CD8-positive, alpha-beta T cell (primary cell): ENCODE measurements at places on chromosomes 6 and 20.

DNA sequence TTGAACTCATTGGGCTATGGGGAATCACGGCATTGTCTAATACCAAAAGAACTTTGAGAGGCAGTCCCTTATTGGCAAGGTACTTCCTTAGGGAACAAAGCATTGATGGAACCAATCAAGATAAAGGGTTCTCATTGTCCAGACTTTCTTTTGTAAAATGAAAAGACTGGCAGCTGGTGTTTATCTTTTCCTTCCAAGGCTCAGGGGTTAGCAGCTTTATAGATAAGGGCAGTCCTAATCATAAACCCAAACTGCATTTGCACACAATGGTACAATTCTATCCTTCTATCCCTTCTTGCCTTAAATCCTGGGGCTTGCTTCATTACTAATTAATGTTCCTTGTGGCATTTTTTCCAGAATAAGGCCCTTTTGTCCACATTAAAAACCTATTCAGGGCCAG, 28.6 kb downstream of the CDK19 start:
- DNase-seq = no peak

DNA sequence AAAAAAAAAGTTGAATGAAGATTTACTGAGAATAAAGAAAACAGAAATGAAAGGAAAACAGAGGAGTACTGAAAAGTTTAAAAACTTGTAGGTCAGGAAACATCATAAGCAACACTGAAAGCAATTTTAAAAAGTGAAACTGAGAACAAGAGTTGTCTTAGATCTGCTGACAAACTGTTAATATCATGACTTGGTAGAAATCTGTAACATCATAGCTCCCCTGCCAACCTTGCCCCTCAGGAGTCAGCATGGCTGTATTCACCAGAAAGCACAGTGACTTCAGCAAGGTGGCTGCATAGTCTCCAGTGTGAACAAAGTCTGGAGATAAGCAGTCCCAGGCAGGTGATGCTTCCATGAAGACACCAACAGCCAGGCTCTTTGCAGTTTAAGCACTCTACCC, 5.3 kb downstream of the NAA20 start:
- no peak for DNase-seq

- no peak for DNase-seq
These were observed 86.2 kb upstream of the ARID1B start for GRCh38 chr6:156691018-156691417.

DNA sequence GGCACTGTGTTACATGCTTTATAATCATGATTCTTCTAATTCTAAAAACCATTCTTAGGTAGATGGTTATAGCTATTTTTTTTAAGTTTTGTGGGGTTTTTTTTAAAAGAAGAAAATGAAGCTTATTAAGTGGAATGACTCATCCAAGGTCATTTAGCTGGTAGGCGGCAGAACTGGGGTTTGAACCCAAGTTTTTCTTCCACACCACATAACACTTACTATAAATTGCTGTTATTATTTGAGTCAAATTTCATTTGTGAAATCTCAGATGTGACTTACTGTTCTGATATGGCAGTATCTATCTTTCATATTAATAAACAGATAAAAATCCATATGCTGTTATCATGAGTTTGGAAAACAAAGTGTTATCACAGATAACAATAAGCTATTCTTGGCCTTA, 10.4 kb upstream of the COL10A1 start:
- DNase-seq = no peak

- no peak for DNase-seq
These were observed 87.8 kb upstream of the ARMC2 start for GRCh38 chr6:108760126-108761050.

- DNase-seq = peak; percentile 75
These were observed 54.2 kb downstream of the TBC1D7 start for GRCh38 chr6:13273931-13274706.

DNA sequence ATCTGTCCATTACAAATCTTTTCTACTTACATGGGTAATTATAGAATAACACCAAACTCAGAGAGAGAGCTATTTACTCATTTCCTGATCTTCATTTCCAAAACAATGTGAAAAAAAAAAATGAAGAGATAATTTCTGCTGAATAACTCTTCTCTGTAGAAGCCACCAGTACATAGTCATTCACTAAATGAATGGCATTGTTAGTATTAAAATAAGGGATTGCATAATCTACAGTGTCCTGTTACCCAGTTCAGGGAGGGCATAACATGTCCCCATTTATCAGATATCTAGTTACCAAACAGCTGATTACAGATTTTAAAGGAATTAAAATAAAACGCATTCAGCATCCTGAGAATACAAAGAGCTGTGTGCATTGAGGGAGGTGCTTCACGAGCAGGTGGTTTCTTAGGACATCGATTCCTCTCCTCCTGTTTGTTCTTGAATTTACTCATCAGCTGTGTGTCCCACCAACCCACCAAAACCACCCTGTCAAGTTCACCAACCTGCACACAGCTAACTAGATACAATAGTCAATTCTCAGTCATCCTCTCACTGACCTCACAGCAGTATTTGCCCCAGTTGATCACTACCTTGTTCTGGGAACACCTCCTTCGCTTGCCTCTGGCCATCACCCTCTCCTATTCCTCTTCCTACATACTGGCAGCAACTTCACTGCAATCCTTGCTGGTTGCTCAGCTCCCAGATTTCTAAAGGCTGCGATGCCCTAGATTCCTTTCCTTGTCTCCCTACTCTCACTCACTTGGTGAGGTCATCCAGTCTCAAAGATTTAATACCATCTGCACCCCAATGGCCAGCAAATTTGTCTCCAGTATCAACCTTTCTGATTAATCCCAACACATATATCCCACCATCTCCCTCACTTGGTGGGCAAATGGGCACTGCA, 18.7 kb downstream of the CNKSR3 start:
- DNase-seq = no peak

- no peak for DNase-seq
These were observed 23.6 kb upstream of the ANKRD60 start for GRCh38 chr20:58251979-58252591.

DNA sequence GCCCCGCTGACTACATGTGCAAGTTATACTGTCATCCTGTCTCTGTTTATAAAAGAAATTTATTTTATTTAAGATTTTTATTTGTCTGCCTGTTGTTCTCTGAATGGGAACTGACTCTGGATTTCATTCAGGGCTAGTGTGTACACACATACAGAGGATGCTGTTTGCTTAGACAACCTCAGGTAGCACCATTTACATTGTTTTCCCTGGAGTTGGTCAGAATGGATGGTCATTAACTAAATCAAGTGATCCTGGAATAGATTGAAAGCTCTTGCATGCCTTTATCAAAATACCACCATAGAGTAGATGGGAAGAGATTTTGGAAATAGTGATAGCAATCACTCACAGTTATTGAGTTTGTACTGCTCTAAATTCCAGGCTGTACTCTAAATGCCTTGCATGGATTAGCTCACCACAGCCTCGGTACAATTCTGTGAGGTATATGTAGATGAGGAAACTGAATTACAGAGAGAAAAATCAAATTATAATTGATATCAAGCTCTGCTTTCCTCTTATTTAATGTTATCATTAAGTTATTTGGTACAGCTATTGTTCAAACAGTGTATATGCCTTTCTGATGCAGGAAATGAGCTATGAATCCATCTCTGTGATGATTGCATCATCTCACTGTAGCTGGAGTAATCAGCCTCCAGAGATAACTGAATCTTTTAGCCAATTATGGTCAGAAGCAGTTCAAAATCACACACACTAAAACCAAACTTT, 51.9 kb downstream of the RNF217 start:
- no peak for DNase-seq

- DNase-seq = no peak
These were observed 353.0 kb upstream of the MAP3K7 start for GRCh38 chr6:90939906-90940305.

- no peak for DNase-seq
These were observed 63.8 kb downstream of the GMDS start for GRCh38 chr6:2181567-2181966.

DNA sequence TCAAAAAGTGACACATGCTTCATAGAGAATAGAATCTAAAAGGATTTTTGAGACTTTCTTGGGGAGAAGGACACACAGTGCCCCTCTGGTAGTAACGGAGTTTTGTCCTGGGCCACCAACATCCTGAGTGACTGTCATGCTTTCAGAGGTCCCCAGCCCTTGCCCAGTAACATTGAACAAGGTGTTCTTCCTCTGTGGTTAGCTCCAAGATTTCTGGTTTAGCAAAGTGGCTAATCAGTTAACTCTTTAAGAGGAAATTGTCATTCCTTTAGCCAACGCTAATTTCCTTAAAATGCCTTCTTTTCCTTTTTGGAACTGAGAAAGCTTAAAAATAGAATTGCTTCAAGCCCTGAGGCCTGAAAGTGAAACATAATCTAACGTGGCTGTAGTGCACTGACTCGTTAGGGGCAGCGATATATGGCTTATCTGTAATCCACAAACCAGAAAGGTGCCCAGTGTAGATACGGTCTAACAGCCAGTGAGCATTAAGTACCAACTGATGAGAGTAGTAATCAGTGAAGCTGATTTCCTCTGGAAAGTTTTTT, 7.8 kb downstream of the E2F3 start:
- DNase-seq = no peak

GRCh38 chr20:51042657-51043247, 19.8 kb upstream of the KCNG1 start:
- no peak for DNase-seq

DNA sequence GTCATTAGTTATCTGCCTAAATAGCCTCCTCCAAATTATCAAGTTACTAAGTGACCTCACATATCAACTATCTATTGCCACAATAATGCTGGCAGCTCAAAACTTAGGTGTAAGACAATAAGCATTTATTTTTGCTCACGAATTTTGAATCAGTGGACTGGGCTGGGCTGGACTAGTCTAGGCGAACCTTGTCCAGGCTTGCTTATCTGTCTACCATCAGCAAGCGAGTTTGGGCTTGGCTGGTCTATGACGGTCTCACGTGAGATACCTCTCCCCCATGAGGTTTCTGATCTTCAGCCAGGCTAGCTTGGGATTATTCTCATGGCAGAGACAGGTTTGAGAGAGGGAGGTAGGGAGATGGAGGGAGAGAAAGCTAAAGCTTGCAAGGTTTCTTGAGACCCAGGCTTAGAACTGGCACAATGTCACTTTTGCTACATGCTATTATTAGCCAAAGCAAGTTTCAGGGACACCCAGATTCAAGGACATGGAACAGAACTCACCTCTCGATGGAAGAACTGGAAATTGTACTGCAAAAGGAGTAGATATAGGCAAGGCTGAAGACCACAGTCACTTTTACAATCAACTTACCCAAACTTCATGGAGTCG, 80.9 kb downstream of the WASF1 start:
- no peak for DNase-seq

- no peak for DNase-seq
These were observed 25.6 kb upstream of the IL17A start for GRCh38 chr6:52160472-52161104.

- no peak for DNase-seq
These were observed 98.6 kb downstream of the OGFRL1 start for GRCh38 chr6:71387179-71387578.

- no peak for DNase-seq
These were observed 268.5 kb downstream of the TAF4 start for GRCh38 chr20:61797200-61797599.

GRCh38 chr20:61065853-61066252, 186.2 kb upstream of the CDH4 start:
- DNase-seq = no peak

DNA sequence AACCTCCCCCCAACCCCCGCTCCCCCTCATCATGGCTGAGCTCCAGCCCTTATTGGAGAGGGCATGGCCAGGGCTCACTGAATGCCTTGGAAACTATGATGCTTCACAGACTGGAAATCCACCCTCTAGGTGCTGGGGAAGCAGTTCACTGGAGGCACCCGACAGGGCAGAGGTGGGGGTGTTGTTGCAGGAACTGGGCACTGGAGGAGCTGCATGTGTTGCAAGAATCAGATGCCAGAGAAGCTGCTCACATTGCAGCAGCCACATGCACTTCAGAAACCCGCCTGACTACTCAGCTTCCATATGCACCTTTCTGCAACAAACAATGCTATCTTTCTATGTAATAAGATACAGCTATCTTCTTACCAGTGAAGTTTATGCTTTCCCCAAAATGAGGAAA, 7.9 kb upstream of the TBPL1 start:
- no peak for DNase-seq

DNA sequence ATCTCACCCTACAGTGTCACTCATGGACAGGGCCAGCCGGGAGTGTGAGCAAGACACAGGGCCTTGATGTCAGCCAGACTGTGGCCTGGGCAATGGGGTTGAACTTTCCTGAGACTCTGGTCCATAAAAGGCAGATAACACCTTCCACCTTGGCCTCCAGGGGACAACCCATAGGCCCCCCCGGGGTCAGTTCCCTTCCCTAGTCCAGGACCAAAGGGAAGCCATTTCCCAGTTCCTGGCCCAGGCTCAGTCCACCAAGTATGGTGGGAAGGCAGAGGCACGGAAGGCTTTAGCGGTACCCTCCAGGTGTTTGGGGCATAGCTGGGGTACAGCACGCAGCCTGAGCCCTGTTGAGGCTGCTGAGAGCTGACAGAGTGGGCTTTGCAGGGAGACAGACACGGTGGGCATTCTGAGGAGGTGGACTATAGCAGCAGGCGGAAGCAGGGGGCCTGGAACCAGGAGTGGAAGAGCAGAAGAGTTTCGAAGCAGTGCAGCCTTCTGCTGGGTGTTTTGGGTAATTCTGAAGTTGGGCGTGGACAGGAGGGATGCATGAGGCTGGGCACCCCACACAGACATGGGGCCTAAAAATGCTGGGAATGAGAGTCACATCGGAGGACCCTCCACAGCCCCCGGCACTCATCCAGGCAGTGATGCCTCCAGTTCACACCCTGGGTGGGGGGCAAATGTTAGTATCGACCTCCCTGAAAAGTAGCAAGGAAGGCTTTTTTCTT, 43.9 kb upstream of the CD93 start:
- no peak for DNase-seq

GRCh38 chr20:21509597-21510371, 4.1 kb downstream of the NKX2-2 start:
- no peak for DNase-seq

GRCh38 chr20:4091490-4092479, 76.4 kb upstream of the RNF24 start:
- peak; percentile 49 for DNase-seq

DNA sequence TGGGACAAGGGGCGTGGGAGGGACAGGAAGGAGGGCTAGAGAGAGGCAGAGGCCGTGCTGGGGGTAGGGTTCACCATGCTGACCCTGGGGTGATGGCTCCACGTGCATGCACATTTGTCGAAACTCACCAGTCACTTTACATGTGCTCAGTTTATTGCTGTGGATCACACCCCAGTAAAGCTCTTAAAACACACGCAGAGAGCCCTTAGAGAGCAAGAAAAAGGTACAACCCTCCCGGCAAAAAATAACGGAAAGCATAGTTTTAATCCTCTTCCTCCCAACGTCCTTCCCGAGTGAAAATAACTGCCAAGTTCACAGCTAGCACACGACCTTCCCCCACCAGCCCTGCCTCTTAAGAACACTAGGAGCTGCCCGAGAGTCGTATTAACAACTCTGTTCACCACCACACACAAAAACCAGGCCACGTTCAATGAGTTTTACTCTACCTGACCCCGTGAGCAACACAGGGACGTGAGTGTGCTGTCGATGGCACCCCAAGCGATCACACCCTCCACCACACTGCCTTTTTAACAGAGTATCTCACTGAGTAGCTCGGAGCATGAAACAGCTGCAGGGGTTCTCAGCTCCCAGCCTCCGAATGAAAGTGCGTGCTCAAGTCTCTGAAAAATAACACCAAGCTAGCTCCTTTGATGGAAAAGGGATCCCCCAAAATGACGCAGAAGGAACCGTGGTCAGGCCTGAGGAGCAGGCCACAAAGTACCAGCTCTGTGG, 39.7 kb downstream of the TAF4 start:
- peak; percentile 42 for DNase-seq
